ENCODE measurements at places on chromosomes 1 and 21.

- peak; percentile 18 for DNase-seq
Observed at GRCh38 chr1:188463919-188464318, 1635.2 kb downstream of the PLA2G4A start.

DNA sequence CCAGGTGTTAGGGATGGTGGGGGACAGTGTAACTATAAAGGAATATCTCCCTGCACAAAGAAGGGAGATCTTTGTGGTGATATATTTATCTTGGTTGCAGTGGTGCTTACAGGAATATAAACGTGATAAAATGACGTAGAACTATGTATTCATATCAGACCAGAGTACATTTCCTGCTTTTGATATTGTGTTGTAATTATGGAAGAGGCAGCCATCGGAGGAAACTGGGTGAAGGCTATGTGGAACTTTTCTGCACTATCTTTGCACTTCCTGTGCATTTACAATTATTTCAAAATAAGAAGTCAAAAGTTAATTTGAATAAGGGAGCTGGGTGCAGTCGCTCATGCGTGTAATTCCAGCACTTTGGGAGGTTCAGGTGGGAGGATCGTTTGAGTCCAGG lies 37.6 kb downstream of the NDUFS5 start:
- no peak for DNase-seq

GRCh38 chr1:58585166-58585565 lies 8.1 kb upstream of the TACSTD2 start:
- no peak for DNase-seq

- no peak for DNase-seq
Observed at GRCh38 chr1:175687622-175688415, 55.6 kb downstream of the TNR start.

DNA sequence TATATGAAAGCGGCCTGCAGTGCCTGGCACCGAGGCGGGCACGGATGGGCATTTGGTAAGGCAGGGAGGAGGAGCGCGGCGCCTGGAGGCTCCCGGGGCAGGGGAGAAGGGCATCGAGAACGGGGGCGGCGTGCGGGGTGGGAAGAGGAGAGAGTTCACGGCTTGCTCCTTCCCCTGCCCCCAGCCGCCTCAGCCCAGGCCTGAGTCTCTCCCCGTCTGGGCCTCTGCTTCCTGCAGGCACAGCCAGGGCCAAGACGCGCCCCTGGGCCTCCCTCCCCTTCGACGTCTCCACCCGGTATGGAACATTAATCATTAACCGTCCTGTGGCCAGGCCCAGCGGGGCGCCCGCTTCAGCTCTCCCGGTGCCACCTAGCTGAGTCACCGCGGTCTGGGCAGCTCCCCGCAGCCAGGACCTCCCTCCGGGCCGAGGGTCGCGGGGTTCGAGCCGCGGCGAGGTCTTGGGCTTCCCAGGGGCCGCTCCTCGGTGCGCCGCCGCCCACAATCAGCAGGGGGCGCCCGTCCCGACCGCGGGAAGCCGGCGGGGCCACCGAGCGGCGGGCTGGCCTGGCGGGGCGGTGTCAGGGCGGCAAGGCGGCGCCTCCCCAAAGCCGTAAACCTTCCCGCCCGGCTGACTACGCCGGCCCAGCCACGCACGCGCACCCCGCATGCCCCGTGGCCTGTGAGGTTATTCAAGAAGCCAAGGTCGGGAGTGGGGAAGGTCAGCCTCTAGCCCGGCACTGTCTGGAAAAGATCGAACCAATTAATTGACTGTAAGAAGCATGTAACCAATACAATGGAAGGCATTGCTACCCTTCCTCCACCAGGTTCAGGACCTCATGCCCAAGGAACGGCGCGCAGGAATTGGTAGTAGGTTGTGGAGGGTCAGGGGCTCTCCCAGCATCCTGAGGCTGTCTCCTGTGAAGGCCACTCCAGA lies 23.4 kb upstream of the RD3 start:
- DNase-seq: peak; percentile 83

DNA sequence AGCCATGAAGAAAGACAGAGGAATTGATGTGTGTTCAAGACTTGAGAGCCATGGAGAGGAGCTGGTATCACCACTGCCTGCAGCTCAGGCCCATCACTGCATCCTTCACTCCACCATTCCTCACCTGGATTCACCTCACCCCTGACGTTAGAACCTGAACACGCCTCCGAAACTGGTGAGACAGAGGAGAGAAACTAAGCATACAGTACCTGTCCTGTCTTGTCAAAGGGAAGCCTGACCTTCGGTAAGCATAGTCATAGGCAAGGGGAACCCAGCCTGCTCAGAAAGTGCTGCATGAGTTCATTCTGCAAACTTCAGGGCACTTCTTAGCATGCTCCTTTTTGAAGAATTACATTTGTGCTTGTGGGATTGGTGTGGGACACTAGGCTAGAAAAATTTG lies 425.8 kb downstream of the DSCAM start:
- no peak for DNase-seq

DNA sequence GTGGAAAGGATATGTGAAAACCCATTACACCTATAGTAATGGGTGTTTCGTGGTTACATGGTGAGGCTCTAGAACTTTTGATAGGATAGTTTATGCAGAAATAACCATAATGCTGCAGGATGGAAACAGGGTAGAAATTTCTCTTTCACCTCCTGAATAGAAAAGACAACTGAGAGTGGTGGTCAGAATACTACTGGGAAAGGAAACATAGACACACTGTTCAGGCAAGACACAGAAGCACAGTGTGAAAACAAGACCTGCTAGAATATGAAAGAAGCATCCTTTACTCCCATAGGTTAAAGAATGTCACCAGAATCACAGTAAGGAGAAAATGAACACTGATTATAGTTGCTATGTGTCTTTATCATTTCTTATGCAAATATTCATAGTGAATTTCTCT lies 496.6 kb downstream of the DPYD start:
- no peak for DNase-seq

DNA sequence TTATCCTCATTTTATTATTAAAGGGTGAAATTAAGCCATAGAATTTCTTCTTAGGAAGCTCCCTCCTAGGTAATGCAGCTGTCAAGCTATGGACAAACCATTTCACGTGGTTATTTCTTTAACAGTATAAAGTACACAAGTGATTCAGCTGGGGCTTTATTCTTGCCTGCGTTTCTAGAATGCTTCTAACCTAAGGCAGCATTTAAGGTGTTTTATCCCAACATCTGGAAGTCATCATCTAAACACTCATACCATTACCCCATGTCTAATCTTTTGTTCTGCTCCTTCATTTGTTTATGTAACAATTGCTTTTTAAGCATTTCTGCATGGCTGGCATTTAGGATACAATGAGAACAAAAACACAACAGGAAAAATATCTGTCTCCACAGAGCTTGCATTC lies 829.2 kb upstream of the ADAMTS5 start:
- peak; percentile 27 for DNase-seq

DNA sequence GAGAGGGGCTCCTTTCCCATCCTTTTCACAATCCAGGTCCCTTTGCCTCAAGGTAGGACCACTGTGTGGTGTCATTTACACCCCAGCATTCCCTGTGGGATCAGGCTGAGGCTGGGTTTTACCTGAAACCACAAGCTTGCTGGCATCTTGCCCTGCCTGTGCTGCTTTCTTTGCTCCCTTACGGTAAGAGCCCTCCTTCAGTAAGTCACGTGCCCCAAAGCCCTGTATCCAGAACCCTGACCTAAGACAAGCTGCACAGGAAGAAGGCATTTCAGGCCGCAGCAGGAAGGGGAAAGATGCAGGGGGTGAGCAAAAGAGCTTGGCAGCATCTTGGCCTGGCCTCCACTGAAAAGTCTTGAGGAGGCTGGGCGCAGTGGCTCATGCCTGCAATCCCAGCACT lies 58.4 kb downstream of the KLHDC7A start:
- no peak for DNase-seq

DNA sequence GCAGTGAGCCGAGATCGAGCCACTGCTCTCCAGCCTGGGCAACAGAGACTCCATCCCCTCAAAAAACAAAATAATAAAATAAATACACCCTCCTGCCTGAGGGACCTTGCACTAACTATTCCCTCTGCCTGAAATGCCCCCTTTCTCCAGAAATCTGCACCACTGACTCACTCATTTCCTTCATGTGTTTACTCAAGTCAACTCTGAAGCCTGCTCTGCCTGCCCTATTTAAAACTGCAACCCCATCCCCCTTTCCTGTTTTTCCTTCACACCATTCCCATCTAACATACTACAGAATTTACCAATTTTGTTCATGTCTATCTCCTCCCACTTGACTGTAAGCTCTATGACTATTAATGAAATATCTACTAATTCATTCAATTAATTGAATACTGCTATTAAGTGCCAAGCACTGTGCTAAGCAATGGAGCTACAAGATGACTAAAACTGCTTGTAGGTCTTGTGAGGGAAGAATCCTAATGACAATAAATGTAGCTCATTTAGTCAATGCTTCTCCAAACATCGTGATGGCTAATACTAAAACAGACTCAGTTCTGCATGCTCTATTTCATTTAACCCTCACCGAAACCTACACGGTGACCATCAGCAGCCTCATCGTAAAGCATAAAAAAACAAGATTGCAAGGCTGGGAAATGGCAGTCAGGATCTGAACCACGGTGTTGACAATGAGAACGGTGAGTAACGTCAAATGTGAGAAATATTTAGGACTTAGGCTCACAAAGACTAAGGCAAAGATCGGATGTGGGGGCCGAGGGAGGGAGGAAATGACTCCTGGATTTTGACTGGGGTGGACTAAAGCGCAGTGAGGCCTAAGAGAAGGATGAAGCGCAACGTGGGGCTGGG lies 749 bp upstream of the TMEM39B start:
- peak; percentile 81 for DNase-seq

- DNase-seq: no peak
Observed at GRCh38 chr1:222547260-222547614, 667 bp downstream of the HHIPL2 start.

GRCh38 chr1:161131523-161132409 lies 701 bp downstream of the DEDD start:
- DNase-seq: peak; percentile 10

- peak; percentile 63 for DNase-seq
Observed at GRCh38 chr1:234206651-234207284, 166.5 kb upstream of the COA6 start.

DNA sequence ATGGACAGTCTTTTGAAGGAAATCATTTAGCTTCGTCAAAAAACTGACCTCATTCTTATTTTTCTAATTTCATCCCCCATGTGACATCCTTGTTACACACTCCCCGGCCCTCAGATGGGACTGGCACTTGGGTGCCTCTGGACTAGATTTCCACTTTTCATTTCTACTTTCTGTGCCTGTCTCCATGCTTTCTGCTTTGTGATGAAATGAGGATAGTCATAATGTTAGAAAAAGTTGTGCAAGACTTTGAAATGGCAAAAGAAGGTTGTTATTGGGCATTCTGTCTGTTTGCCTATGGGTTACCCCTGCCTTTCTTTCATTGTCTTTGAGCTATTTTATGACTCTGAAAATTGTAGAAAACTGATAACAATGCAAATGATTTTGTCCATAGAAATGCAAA lies 54.9 kb downstream of the MDM4 start:
- DNase-seq: no peak

DNA sequence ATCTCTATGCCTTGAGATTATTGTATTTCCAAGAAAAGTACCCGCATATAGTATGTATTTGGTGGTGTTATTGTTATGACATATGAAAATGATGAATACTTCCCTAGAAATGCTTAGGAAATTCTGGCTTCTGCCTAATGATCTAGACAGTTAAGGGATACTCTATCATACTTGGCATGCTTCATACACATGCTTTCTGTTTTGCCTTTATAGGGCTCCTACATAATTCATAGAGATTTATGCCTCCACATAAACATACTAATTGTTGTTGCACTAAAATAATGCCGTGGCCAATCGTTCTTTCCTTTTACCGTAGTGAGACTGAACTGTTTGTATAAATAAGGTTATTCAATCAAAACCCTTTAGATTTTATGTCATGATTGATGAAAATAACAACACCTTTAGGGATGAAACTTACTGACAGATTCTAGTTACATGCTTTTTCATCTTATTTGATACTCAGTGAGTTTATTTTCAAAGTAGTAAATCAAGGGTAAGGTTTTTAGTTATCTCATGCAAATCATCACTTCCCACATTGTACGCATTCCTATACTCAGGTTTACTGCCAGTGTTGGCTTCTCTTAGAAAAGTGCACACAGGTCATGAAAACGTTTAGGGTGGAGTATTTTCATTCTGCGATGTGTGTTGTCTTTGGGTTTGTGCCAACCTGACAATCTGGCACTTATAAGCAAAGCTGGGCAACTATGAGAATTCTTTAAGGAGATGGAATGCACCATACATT lies 40.5 kb upstream of the SCYL3 start:
- peak; percentile 77 for DNase-seq

GRCh38 chr1:224338150-224338838 lies 8.3 kb upstream of the NVL start:
- DNase-seq: no peak

GRCh38 chr1:41902159-41902577 lies 16.6 kb downstream of the HIVEP3 start:
- DNase-seq: peak; percentile 95

GRCh38 chr21:32381571-32381970 lies 11.2 kb downstream of the URB1 start:
- DNase-seq: peak; percentile 18
